ENCODE measurements at places on chromosomes 16 and 17.
A peak's percentile ranks its signal among the peaks of the same experiment; 100 is the strongest.

DNA sequence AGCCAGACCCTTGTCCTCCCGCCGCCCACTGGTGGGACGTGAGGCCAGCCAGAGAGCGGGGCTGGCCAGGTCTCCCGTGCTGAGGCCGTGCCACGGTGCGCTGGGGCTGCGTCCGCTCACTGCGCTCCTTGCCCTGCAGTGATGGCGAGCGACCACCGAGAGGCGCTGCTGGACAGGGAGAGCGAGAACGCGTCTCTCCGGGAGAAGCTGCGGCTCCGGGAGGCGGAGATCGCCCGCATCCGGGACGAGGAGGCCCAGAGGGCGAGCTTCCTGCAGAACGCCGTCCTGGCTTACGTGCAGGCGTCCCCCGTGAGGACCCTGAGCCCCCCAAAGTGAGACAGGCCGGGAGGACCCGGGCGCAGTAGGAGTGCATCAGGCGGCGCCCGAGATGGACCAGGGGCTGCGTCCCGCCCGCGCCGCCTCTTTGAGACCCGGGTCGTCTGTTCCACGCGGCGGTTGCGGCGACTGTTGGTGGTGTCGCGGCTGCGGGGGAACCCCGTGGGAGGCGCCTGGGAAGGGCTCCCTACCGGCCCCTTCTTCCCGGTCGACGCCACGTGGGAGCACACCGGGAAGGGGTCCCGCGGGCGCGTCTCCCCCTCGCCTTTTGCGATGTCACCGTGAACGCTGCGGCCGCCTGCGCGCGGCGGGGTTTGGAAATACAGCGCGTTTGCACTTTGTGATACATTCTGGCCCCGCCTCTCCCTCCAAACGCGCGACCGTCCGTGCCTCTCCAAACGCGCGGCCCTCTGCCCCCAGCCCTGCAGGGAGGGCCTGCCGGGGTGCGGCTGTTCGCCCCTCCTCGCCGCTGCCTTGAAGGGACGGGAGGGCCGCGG, 792 bp upstream of the RAC3 start:
- peak; percentile 71 for DNase-seq

- DNase-seq = no peak
Observed at GRCh38 chr16:51464996-51465395, 313.9 kb upstream of the SALL1 start.

DNA sequence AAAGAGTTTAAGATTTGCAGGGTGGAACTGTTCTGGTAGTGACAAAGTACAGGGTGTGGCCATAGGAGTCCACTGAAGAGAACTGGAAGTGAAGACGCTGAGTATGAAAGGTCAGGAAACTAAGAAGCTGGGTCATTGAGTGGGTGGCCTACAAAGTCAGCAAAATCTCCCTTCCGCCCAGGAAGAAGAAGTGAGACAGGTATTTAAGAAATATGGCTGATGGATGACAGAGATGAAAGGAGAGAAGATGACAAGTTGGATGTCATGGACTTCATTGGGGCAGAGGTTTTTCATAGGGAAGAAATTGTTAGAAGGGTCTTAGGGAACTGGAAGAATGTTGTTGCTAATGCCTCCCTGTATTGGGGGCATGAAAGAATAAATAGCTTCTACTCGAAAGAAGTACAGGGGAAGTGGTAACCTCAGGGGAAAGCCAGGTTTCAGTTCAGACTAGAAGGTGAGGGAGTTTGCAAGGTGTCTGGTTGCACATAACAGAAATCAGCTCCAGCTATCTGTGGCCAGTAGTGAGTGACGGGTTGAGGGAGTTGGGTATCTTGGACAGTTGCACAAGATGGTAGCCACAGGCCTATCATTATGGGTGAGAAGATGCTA, 33.6 kb upstream of the MED13 start:
- no peak for DNase-seq

DNA sequence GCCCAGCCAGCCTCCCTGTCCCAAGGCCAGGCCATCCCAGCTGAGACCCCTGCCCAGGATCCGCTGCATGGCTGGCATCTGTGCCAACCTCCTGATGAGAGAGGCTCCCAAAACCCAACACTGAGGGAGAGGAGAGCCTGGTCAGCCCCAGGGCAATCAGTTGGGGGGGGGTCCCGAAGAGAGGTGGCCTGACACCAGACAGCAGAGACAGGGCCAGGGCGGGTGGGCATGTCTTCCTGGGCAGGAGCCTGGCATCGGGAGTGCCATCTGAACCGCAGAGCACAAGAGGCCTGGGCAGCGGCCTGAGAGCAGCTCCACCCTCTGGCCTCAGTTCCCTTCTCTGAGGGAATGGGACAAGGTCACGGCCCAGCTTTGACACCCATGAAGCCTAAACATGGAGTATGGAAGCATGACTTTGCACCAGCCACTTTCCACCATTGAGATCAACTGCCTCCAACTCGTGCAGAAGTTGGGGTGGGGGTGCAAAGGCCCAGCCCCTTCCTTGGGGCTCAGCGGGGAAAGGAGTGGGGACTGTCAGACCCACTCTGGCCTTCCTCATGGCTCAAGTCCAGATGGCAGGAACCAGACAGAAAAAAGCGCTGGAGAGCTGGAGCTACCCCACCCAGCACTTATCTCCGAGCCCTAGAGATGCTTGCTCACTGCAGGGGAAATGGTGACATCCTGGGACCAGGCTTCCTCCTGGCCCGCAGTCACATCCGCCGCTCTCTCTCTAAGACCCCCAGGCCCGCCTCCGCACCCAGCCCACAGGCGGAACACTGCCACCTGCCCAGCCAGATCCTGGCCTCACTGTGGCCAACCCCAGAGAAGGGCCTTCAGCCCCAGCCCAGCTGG, 9.7 kb downstream of the RHBDF2 start:
- no peak for DNase-seq

DNA sequence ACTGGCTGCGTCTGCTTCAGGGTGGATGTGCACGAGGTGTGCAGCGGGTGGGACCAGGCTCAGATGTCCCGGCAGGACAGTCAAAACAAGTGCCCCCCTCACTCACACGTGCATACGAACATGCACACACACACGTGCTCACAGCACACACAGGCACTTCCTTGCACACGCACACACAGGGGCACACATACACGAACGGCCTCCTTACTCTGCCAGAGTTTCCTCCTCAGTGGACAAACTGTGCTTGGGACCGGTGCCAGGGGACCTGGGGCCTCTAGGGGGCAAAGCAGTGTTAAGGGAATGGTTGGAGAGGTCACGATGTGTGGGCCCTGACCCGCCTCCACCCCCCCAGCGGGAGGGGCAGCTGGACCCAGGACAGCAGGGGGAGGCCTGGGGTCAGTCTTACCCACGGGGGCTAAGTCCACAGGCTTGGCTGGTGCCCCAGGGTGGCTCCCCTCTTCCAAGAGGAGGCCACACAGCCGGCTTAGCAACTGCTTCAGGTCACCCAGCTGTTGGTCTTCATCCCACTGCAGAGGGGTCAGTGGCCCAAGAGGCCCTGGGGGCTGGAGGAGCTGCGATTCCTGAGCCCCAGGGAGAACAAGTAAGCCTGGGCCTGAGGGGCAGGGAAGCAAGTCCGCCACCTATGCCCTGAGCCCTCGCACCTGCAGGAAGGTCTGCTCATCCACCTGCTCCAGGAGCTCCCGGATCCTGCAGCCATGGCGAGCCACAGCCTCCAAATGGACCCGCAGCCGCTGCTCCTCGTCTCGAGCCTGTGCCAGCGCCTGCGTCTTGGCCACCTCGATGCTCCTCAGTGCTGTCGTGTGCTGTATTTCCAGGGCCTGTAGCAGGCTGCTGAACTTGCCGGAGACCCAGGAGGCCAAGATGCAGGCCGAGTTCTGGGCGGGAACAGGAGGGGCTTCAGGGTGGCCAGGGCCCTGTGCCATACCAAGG, 4.9 kb downstream of the TRIM65 start:
- no peak for DNase-seq

- DNase-seq = no peak
Observed at GRCh38 chr17:65753348-65753747, 191.9 kb upstream of the AXIN2 start.

- no peak for DNase-seq
Observed at GRCh38 chr17:81456798-81457197, 55.8 kb downstream of the ACTG1 start.

DNA sequence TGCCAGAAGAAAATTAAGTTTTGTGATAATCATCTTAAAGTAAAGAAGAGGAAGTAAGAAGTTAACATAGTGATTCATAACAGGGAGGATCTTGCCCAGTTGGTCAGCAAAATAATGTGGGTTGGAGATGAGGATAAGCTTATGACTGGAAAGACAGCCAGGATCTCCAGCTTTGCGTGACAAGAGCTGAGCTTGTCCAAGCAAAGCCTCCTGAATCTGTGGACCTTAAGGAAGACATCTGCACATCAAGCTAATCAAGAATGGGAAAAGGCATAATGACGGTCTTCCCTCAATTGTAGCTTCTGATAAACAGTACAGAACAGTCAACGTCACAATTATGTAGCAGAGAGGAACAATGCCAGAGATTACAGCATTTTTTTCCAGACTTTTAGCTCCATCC, 744.7 kb upstream of the GOT2 start:
- DNase-seq = no peak

GRCh38 chr17:10316801-10317542, 55.8 kb downstream of the MYH13 start:
- DNase-seq = no peak

DNA sequence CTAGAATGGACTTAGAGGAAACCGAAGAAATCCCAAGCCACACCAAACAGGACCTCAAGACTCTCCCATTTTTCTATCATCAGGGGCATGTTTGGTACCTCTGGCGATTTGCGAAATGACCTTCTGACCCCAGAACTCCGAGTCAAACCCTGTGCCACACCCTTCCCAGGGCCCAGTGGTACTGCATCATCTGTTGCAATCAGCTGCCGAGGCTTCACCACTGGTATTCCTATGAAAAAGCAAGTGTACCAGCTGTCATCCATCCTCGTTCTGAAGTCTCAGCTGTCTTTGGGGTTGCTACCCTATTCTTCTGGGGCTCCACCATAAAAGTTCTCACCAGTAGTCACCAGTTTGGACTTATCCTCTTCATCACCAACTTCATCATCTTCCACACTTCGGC, 2.3 kb upstream of the RSKR start:
- no peak for DNase-seq

- no peak for DNase-seq
Observed at GRCh38 chr17:32287804-32288511, 22.3 kb downstream of the RHBDL3 start.

GRCh38 chr17:61869138-61869537, 5.8 kb upstream of the BRIP1 start:
- no peak for DNase-seq

GRCh38 chr17:33091271-33091670, 99.6 kb downstream of the SPACA3 start:
- no peak for DNase-seq

- DNase-seq = no peak
Observed at GRCh38 chr16:22313876-22314470, 16.8 kb downstream of the POLR3E start.

DNA sequence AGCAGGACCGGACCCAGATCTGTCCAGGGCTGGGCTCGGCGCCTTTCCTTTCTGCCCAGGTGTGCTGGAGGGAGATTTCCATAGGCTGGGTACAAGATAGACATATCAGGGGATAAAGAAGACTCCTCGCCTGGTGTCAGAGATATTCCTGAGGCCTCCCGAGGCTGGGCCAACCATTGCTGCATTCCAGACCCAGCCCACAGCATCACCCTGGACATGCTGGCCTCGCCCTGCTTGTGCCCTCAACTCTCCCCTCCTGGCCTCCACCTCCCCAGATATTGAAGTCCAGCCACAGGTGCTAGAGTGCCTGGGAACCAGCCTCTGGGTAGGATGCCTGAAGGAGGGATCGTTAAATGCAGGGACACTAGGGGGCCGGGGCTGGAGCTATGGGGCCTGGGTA, 2.1 kb downstream of the CD300LG start:
- no peak for DNase-seq

GRCh38 chr17:76947771-76948170, 79.6 kb downstream of the MGAT5B start:
- no peak for DNase-seq

- no peak for DNase-seq
Observed at GRCh38 chr16:8346294-8346693, 244.0 kb downstream of the TMEM114 start.

GRCh38 chr16:30535777-30536190, 1.1 kb upstream of the ZNF747 start:
- DNase-seq = peak; percentile 45

GRCh38 chr16:10945065-10945787, 862 bp downstream of the CLEC16A start:
- DNase-seq = no peak

DNA sequence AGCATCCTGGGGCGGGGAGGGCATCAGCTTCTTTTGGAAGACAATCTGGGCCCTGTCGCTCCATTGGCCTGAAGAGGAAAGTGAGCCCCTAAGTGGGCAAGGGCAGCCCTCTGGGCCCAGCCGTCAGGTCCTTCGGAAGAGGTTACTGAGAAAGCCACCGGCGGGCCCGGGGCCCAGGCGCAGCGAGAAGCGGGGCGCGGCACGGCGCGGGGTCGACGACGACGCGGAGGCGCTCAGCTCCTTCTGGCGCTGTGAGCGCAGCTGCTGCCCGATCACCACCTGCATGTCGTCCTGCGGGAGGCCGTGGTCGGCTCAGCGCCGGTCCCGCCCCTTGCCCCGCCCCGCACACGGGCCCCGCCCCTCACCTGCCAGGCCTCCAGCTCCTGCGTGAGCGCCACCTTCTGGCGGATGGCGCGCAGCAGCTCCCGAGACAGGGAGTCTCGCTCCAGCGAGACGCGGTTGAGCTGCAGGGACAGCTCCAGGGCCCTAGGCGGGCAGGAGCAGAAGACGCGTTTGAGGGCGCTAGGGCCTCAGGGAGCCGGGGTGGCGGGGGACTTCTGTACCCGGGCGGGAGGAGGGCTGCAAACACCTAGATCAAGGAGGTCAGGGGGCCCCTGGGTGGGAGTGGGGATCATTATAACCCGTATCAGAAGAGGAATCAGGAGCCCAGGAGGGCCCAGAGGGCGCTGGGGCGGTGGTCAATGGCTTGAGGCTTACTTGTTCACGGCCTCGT, 4.3 kb downstream of the THOC6 start:
- peak; percentile 85 for DNase-seq

DNA sequence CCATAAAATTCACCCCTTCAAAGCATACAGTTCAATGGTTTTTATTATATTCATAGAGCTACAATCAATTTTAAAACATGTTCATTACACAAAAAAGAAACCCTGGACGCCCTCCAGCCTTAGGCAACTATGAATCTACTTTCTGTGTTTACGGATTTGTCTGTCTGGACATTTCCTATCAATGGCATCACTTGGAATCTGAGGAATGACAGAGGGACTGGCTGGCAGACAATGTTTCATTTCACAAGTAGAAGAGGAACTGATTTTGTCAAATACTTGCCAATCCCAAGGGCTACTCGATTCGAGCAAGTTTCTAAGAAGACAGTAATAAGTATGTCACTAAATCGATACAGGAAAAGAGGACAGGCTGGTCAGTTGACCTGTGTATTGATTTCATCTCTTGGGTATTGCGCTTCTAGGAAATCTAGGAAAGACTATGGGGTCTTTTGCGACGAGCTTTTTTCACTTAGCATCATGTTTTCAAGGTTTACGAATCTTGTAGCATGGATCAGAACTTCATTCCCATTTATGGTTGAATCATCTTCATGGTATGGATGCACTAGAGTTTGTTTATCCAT, 56.6 kb downstream of the RGS9 start:
- DNase-seq = no peak

- no peak for DNase-seq
Observed at GRCh38 chr17:46722662-46723285, 95.7 kb downstream of the WNT3 start.

All from activated T-cell treated with anti-CD3 and anti-CD28 coated beads for 1 hour (primary cell).